ENCODE measurements at places on chromosomes 16 and 17.

- no peak for DNase-seq
Measured at GRCh38 chr16:7338826-7339225, 6.2 kb downstream of the RBFOX1 start.

DNA sequence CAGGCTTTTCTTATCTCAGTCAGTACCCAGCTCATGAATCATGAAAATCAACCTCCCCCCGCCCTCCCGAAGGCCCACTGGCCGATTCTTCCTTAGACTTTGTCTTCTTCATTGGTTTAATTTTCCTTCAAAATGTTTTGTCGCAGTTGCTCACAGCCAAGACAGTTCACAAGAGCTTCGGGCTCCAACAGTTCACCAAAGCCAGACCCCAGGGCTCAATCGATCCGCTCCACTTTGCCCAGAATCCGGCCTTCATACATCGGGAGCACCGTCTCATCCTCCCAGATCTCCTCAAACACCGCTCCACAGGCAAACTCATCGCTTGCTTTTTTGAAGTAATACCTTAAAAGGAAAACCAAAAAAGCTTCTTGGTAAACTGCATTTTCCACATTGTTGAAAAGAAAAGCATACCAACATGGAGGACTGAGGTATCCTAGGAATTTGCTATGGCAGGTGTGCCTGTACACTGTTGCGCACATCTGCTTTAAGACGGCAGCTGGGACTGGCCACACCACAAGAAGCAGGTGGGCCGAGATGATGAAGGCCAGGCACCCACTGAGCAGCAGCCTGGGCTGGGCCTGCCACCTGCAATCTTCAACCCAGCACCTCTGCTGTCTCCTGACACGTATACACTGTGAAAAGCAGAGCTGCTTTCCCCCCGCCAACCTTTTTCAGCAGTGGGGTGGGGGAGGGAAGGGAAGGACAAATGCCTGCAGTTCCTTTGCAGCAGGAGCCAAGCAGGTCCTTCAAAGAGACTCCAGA lies 31.5 kb downstream of the AXIN2 start:
- no peak for DNase-seq

GRCh38 chr17:49003557-49004511 lies 6.6 kb downstream of the IGF2BP1 start:
- DNase-seq, result no peak

GRCh38 chr17:67439269-67439668 lies 62.2 kb downstream of the PITPNC1 start:
- no peak for DNase-seq

- DNase-seq, result no peak
Measured at GRCh38 chr17:2871205-2871604, 75.0 kb downstream of the RAP1GAP2 start.

- DNase-seq, result no peak
Measured at GRCh38 chr17:67628580-67629013, 89.1 kb upstream of the NOL11 start.

- DNase-seq, result no peak
Measured at GRCh38 chr17:80279895-80280294, 19.2 kb downstream of the RNF213 start.

GRCh38 chr16:71467810-71468209 lies 5.8 kb upstream of the ZNF23 start:
- DNase-seq, result peak; percentile 5

GRCh38 chr16:69903865-69904415 lies 47.2 kb upstream of the CLEC18A start:
- DNase-seq, result no peak

- no peak for DNase-seq
Measured at GRCh38 chr17:41748275-41748674, 13.8 kb upstream of the HAP1 start.

DNA sequence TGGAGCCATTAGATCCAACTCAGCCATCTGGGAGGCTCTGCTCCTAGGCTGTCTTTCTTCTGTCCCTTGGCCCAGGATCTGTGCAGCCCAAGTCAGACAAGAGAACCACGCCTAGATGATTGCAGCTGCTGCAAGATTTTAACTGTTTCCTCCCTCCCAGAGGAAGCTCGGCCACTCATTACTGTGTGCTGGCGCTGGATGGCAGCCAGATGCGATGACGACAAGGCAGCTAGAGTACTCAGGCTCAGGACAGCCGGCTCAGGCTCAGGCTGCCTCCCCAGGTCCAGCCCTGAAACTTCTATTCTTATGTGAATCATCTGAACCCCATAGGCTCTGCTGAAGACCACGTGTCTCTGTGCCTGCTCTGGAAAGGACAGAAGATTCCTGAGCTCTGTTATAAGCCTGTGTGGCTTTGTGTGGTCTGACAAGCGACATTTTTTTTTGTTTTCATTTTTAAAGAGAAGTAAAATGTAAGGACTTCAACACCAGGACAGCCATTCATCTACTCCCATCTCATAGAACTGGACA lies 32.1 kb upstream of the FBXW10B start:
- DNase-seq, result no peak

DNA sequence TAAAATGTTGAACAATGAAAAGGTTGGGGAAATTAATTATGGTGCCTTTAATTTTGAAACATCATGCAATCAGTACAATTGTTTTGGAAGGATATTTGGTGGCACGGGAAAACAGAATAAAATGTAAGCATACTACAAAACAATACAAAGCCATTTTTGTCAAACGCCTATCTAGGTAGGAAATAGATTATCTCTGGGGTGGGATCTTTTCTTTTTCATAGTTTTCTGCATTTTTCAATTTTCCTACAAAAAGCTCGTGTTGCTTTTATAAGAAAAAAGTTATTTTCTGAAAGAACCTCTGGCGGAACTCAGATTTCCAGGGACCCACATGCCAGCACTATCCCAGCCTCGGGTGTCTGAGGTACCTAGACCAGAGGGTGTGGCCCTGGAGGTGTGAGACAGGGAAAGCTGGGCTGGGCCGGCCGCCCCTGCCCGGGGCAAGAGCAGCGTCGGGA lies 961 bp upstream of the MAP3K3 start:
- DNase-seq, result no peak
